ENCODE measurements at places on chromosomes 6 and 20.

DNA sequence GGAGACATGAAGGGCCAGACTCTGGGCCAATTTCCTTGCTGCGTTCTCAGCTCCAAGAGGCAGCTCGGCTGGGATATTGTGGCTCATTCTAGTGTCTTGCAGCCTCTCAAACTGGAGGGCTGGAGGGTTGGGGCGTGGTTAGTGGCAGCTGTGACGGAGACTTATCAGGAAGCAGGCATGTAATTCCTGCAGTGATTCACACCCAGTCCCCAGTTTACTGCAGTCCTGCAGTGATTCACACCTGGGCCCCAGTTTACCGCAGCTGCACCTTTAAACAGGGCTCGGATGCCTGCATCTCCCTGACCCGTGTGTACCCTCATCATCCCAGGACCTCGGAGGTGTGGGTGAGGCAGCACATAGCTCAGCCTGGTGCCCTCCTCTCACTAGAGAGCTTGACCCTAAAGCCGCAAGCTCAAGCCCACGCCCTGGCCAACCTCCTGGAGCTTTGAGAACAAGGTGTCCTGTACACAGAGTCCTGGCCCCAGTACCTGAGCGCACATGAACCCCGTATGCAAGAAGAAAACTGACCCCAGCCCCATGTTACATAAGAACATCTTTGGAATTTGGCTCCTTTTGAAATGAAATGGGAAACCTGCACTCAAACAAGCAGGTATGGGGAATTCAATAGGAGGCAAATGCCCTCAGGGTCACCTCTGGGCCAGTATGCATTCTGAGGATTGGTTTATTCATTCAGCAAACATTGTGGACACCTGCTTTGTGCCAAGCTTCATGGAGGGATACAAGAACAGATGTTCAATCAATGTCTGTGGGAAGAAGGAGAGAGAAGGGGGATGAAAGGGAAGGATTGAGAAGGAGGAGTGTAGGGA is 55.3 kb upstream of the FAM83D start:
- DNase-seq: peak; percentile 66

GRCh38 chr20:57987659-57988058 is 240.8 kb downstream of the ANKRD60 start:
- no peak for DNase-seq

- DNase-seq: no peak
Measured at GRCh38 chr6:6826961-6827360, 238.4 kb downstream of the LY86 start.

DNA sequence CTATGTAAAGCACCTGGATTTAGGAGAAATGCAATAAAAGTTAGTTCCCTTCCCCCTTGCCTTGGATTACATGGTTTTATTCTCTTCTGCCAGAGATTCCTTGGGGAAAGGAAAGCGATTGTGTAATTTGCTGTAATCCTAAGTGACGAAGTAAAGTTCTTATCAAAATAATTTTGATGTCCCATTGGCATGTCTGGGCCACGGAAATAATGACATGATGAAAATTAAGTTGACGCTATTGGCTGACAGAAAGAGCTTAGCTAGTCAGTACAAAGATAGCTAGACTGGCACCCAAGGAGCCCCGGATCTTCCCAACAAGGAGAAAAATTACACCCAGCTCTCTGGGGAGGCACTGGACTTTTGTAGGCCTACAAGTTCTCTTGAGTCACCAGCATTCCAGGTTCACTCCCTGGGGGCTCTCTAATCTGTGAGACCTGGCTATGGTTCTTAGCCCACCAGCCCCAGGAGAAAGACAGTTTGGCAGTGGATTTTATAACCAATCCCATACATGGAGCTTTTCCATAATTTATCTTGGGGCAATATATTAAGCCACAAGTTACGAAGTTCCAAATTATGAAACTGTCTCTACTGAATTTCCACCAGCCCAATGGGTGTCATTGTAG is 59.9 kb downstream of the FOXA2 start:
- no peak for DNase-seq

DNA sequence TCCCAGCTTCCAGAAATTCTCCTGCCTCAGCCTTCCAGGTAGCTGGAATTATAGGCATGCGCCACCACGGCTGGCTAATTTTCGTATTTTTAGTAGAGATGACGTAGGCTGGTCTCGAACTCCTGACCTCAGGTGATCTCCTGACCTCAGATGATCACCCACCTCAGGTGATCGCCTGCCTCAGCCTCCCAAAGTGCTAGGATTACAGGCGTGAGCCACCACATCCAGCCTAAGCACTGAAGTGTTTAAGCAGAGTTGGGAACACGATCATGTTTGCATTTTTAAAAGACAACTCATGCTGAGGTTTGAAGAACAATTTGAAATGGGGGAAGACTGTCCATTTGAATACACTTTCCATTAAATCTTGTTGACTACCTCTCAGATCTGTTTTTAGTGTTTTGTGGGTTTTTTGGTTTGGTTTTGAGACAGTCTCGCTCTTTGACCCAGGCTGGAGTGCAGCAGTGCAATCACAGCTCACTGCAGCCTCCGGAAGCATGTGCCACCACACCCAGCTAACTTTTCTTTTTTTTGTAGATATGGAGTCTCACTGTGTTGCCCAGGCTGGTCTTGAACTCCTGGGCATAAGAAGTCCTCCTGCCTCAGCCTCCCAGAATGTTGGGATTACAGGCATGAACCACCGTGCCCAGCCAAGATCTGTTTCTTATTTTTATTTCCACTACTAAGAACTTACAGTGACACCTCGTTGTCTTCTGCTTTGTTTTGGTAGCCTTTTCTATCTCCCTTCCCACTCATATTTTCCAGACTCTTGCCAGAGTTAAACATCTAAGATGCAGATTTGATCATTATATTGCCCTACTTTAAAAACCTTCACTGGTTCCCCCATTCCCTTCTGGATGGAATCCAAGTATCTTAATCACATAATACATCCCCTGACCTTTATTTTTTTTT is 5.5 kb downstream of the CASP8AP2 start:
- DNase-seq: peak; percentile 90

- DNase-seq: no peak
Measured at GRCh38 chr20:32289661-32290431, 12.4 kb downstream of the KIF3B start.

DNA sequence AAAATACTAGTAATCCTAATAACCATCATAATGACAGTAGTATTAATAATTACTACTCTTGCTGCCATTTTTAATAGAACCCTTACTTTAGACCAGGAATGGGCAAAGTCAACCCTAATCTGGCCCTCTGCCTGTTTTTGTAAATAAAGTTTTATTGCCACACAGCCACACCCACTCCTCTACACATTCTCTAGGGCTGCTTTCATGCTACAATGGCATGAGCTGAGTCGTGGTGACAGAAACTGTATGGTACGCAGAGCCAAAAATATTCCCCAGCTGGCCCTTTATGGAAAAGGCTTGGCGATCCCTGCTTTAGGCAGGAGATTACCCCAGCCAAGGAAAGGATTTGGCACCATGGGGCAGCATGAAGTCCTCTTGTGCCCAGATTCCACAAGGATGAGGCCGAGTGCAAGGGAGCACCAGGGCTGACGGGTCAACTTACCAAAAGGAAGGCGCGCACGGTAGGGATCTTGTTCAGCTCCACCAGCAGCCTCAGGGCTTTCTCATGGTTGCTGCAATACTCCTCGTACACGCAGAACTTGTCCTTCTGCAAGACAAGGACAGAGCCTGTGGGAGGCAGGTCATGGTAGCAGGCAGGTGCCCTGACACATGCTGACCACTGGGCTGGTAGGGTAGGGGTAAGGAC is 93.6 kb downstream of the PREX1 start:
- no peak for DNase-seq

- no peak for DNase-seq
Measured at GRCh38 chr20:62134735-62135231, 8.4 kb downstream of the PSMA7 start.

GRCh38 chr6:41200901-41201763 is at the start of gene TREML2:
TSS of gene TREML2 (minus strand) at chr6:41201149. CDS start at chr6:41201008, 141 bp downstream.
- DNase-seq: peak; percentile 50

GRCh38 chr20:23889775-23890187 is 10.2 kb upstream of the CST5 start:
- DNase-seq: peak; percentile 66

DNA sequence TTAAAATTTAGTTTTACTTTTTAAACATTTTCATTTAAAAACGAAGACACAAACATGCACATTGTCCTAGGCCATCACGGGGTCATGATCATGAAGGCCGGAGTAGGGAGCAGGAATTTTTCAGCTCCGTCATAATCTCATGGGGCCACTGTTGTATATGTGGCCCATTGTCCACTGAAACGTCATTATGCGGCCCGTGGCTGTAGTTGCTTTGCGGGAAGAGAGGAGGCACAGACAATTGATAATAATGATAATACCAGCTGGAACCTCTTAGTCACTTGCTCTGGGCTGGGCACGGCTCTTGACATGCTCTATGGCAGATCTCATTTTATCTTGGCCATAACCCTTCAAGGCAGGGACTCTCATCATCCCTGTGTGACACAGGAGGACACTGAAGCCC is 56.5 kb upstream of the FNDC1 start:
- no peak for DNase-seq

DNA sequence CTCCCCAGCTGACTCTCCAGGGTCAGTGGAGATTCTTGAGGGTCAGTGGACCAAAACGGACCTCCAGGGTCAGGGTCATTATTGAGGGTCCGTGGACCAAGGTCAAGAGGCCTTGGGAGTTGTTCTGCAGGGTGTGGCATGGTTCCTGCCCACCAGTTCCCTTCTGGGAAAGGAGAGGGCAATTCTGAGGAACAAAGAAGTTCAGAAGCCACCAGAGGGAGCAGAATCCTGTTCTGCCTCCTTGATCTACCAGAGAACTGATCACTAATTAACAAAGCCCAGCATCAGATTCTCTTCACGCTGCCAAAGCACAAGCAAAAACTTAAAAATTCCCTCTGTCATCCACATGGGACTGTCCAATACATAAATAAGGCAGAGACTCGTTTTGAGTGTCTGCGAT is 263.4 kb downstream of the DHX35 start:
- no peak for DNase-seq

DNA sequence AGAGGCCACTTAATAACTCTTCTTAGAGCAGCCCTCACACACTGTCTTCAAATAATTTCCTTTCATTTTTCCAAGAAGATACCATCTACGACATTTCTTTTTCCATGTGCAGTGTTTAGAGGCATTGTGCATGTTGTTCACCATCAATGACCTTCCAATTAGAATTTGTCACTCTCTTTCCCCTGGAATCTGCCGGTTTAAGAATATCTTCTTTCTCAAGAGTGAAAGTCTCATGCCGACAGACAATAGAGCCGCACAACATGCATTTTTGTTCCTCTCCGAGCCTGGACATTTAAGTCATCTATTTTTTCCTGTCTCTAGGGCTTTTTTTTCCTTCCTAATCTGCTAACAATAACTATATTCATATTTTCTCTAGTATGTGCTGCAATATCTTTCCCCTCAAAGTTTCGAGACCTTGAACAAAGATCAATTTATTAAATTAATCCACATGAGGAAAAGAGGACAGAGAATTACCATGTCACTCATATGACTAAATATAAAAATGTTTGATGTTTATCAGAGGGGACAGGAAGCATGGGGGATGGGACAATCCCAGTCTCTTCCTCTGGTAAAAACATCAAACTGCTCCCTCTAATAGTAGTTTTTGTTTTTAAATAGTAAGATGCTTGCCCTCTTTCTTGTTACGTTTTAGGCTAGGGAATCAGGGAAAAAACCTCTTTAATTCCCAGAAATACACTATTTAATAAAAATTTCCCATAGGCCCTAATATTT is 893.4 kb downstream of the C6orf118 start:
- no peak for DNase-seq

- no peak for DNase-seq
Measured at GRCh38 chr6:166570929-166571713, 15.4 kb downstream of the RAMACL start.

- no peak for DNase-seq
Measured at GRCh38 chr6:106086814-106087175, 659 bp downstream of the PRDM1 start.

- DNase-seq: peak; percentile 23
Measured at GRCh38 chr20:4812641-4813075, 90.9 kb downstream of the PRND start.

DNA sequence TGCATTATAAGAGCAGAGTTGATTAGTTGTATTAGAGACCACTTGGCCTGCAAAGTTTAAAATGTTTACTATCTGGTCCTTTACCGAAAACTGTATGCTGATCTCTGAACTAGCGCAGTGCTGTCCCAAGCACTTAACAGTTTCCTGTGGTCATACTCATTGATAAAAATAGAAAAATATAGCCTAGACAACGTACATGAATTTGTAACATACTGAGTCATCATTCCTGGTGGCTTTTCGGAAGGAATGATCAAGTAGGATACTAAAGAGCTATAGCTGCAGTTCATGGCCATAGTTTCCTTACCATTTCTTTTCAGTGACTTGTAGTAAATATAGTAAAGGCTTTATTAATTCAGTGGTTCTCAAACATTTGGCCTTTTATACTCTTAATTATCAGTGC is 18.4 kb downstream of the TTK start:
- DNase-seq: no peak

GRCh38 chr20:11200423-11200822 is 526.6 kb upstream of the JAG1 start:
- no peak for DNase-seq

DNA sequence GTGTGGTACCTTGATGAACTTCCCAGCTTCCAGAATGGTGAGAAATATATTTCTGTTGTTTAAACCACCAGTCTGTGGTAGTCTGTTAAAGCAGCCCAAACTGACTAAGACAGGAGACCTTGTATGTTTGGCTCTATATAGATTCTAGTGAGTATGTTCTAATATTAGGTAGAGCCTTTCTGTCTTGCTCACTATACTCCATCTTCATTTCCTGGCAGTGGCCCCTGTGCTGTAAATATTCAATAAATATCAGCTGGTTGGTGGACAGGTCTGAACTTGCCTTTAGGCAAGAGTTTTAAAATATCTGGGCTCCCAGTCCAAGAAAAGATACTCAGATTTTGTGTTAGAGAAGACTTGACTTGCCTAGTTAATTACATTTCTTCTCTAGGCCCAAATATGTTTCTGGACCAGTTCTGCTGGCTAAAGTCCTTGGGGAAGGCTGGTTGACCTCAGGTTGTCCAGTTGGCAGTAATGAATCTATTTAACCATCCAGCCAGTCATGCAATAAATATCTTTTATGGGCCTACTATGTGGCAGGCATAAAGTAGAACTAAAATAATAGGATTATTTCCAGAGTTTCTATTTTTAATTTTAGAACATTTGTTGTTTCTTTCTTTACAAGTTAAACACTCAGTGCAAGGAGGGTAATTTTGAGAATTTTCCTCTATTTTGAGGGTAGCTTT is 22.3 kb downstream of the PPP1R14C start:
- DNase-seq: no peak
